SK-MEL-5 (cell line): ENCODE measurements at places on chromosomes 2 and 18.

DNA sequence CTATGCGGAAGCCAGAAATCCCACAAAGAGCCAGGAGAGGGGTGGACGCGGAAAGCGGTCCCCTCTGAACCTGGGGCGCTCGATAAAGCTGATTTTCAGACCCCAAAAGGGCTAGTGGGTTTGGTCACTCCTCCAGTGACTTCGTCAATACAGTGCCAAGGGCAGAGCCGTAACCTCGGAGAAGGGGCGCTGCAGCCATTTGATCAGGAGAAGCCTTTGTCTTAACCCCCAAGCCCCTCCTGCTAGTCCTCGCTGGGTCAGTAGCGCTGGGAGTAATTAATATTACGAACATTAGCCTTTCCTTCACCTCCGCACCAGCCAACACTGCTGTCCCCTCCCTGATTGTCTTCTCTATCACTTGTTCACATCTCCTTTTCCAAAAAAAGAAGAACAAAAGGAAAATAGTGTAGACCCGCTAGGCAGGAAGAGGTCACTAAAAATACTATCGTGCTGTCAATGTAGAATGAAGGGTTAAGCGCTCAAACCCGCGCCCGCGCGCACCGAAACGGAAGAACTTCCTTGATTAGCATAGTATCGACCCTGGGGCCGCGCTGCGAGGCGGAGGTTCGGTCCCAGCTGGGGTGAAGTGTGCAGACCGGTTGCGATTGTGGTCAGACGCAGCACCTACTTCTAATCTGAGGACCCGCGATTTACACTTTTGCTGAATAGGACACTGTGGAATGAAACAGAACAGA lies 63.2 kb upstream of the MAPRE2 start:
- peak; percentile 13 for DNase-seq

DNA sequence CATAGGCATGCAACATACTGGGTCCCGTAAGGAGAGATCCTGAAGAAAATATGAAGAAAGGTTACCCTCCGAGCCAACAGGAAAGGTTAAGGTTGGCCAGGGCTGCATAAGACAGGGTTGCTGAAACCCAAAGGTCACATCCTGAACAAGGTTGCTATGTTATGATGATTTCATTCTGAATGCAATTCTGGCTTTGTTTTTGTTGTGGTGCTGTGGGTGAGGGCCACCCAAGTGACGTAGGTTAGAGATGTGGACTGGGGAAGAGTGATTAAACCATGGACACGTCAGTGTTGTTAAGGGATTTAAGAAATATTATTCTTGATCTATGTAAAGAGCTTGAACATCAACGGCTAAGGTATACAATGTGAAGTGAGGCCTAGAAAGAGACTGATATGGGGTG lies 60.0 kb downstream of the ZEB2 start:
- no peak for DNase-seq

DNA sequence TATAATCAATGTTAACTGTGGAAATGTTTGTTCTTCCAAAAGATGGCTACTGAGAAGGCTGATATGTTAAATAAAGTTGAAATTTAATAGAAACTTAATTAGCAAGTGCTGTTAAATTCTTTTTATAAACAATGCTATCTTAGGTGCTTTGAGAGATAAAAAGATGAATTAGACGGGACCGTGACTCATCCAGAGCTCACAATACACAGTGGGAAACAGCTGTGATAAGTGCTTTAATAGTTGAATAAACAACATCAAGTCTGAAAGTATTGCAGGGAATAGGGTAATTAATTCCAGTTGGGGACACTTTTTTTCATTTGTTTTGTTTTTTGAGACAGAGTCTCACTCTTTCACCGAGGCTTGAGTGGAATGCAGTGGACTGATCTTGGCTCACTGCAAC lies 85.5 kb upstream of the DTNA start:
- DNase-seq = no peak

DNA sequence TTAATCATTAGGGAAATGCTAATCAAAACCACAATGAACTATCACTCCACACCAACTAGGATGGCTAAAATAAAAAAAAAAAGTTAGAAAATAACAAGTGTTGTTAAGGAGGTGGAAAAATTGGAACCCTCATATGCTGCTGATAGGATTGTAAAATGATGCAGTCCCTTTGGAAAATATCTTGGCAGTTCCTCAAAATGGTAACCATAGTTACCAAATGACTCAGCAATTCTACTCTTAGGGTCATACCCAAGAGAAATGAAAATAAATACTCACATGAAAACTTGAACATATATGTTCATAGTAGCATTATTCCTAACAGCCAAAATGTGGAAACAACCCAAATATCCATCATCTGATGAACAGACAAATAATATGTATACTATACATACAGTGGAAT lies 15.7 kb upstream of the ACVR2A start:
- peak; percentile 9 for DNase-seq

DNA sequence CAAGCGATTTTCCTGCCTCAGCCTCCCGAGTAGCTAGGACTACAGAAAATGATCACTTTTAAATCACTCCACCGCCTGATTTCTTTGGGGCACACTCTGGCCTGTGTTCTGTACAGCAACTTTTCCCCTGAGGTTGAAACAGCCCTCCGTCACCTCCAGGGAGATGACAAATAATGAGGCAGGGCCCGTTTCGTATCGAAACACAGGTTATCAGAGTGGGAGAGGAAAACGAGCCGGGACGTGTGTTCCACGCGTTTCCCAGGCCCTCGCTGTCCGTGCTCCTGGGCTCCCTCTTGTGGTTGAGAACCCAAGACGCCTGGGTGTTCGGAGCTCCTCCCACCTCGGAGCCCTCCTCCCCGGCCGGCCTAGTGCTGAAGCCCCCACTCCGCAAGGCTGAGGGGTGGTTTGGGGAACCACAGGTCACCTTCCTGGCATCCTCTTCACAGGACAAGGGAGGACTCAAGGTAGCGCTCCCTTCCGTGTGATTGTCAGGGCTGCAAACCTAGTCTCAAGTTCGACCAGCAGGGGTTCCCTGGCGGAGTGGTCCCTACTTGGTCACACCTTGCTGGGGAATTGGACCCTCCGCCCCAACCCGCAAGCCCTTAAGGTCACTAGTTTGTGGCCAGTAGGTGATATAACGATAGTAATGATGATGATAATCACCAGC lies 12.8 kb downstream of the ATP6V1B1 start:
- DNase-seq = peak; percentile 90

- DNase-seq = no peak
These were observed 188.5 kb downstream of the HDAC4 start for GRCh38 chr2:239212121-239212928.

- DNase-seq = no peak
These were observed 930.7 kb upstream of the CELF4 start for GRCh38 chr18:38496222-38496793.

GRCh38 chr2:154637456-154637855 lies 61.0 kb upstream of the KCNJ3 start:
- DNase-seq = no peak

- DNase-seq = no peak
These were observed 66.2 kb upstream of the CTDP1 start for GRCh38 chr18:79613186-79613931.

DNA sequence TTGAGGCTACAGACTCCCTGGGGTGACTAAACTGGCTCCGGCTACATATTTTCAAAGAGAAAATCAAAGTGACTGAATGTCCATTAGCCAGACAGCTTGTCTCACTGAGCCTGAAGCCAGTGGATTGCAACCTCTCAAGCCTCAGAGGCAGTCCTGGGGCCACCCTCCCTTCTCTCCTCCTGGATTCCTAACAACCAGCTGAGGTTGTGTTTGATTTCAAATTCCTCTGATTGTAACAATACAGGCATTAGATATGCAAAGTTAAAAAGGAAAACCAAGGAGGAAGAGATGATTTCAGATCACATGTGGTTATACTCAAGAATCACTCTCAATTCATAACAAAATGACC lies 101.0 kb upstream of the LMAN1 start:
- no peak for DNase-seq

DNA sequence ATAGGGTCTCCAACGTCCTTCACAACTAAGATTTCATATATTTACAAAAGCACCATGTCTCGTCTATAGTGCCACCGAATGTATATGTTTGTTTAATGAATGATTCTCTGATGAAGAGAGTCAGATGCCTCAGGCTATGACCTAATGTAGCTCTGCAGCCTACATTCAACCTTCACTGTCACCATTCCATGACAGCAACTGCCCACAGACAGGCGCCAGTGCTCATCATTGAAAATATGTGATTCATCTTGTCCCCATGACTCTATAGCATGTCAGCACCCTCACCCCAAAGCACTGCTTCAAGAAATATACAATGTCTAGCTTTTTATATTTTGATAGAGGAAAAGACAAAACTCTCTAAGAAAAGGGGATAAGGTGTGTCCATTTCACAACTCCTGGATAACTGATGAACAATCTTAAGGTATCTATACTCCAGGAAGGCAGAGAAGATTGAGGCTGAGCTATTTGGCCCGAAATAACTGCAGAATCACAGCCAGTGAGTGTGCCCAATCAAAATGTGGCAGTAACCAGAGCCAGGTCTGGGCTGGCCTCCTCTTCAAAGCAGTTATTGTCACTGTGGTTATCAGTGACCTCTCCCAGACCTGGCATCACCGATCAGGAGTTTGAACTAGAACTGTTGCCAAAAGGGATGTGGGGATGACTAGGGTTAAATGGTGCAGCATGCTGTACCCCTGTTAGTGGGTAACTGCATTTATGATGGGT lies 246.6 kb downstream of the SETBP1 start:
- DNase-seq = peak; percentile 6

GRCh38 chr18:50194631-50195532 lies at the start of gene MYO5B:
MYO5B (minus strand) TSS chr18:50195147; CDS start chr18:50194793, 354 bp downstream.
- no peak for DNase-seq

GRCh38 chr2:190547886-190548285 lies 13.4 kb upstream of the NEMP2 start:
- no peak for DNase-seq

GRCh38 chr2:15145919-15146318 lies 415.2 kb downstream of the NBAS start:
- DNase-seq = no peak

- DNase-seq = no peak
These were observed 19.8 kb downstream of the HDAC4 start for GRCh38 chr2:239380831-239381708.

- DNase-seq = no peak
These were observed 83.2 kb upstream of the DTNB start for GRCh38 chr2:25756536-25756935.

GRCh38 chr2:240873805-240874714 lies 5.4 kb downstream of the AGXT start:
- no peak for DNase-seq

DNA sequence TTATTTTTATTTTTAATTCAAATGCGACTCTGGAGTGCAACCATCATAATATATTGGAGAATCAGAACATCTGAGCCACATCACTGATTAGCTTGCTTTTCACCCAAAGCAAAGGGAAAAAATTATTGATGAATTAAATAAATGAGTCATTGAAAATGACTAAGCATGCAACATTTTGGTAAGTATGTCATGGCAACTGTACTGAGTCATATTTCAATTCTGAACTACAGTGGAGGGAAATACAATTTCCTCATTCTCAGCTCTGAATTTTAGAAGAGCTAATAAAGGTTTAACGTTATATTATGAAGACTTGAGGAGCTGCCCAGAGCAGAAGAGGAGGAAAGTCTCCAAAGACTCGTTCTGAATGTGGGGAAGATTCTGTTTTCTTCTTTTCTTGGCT lies 89.6 kb upstream of the CCDC68 start:
- DNase-seq = no peak

- DNase-seq = peak; percentile 32
These were observed 2.8 kb downstream of the ZFP36L2 start for GRCh38 chr2:43223521-43224001.

- no peak for DNase-seq
These were observed 94.1 kb downstream of the GALNT3 start for GRCh38 chr2:165699946-165700345.

DNA sequence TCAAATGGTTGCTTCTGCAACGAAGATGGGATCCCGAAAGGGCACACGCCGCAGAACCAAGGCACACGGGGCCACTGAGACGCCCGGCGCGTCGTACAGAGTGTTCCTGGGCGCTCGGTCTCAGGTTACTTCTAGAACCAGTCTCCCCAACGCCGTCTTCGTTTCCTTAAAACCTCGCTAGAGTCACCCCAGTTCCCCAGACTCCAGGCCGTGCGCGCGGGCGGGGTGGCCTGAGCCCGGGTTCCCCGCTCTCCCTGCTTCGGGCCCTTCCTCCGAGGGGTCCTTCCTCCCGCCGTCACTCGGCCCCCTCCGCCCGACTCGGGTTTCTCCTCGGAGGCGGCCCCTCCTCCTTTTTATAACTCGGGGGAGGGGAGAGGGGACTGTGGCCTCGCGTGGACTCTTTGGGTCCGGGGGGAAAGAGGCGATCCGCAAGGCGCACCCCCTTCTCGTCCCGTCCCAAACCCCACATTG lies 774 bp upstream of the FZD7 start:
- DNase-seq = no peak
